AG08396 (cell line): ENCODE measurements at places on chromosomes 7 and 10.

DNA sequence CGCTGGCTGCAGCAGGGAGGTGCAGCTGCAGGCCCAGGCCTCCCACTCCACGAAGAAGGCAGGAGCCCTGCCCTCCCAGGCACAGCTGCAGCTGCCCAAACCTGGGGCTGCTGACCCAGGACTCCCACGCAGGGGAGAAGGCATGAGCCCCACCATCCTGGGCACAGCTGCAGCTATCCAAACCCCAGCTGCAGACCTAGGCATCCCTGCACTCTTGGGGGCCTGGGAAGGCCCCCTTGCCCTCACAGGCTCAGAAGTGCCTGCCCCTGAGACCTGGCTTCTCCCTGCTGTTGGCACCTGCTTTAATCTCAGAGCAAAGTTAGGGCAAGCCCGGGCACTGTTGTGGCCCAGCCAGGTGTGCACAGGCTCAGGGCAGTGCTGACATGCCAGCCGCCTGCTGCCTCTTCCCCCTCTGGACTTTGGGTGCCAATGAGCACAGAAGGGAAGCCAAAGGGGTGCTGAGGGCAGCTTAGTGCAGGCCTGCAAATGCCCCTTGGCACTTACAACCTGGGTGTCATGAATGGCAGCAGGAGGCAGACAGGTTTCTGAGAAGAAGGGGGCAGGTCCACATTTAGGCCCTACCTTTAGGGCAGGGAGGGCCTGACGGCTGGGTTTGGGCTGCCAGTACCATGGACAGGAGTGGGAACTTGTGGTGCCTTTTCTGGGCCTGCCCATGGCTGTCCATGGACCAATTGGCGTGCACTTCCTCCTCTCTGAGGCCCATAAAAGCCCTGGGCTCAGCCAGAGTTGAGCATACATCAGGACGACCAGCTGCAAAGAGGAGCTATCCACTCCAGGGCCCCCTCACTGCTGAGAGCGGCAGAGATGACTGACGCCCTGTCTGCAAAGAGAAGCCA, 31.1 kb downstream of the CRTAC1 start:
- no peak for DNase-seq

GRCh38 chr10:58180666-58181065, 87.0 kb downstream of the IPMK start:
- no peak for DNase-seq

DNA sequence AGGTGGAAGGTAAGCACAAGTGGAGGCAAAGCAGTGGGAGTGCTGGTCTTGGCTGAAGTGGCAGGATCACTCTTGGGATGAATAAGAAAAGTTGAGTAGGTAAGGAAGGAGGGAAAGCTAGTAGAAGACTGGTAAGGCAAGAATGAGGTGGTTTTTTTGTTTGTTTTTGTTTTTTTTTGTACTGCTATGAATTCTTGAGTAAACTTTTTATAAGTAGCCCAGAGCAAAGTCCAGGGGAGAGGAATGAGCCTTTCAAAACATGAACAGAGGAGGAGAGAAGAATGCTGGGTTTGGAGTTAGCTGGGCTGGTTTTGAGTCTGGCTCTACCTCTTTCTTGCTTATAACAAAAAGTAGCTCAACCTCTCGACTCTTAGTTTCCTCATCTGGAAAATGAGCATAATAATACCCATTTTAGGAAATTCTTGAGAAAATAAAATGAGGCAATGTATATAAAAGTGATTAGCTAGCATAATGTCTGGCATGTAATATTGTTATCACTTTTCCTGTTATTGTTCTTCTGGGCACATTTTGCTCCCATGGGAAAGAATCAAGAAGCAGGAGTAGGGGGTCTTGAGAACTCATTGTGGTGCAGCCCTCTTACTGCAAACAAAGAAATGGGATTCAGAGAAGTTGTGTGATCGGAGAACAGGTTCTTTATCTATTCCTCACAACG, 24.1 kb upstream of the LRRC17 start:
- DNase-seq, result no peak

GRCh38 chr7:151429237-151429559, 10.7 kb downstream of the CRYGN start:
- DNase-seq, result no peak

DNA sequence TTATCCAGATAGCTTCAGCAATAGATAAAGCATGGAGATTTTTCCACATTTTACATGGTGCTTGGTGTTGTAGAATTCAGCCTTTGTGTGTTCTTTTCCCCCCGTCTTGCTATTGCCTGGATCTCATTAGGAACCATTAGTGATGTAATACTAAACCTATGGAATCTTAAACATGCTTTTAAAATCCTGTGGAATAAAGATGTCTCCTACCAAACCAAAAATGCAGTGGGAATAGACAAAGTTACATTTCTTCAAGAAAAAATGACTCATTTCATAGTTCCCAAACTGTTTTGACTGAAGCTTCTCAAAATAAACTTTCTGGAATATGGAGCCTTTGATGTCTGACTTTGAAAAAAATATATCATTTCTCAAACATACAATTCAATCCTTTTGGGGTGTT, 44.0 kb downstream of the CALD1 start:
- DNase-seq, result no peak

DNA sequence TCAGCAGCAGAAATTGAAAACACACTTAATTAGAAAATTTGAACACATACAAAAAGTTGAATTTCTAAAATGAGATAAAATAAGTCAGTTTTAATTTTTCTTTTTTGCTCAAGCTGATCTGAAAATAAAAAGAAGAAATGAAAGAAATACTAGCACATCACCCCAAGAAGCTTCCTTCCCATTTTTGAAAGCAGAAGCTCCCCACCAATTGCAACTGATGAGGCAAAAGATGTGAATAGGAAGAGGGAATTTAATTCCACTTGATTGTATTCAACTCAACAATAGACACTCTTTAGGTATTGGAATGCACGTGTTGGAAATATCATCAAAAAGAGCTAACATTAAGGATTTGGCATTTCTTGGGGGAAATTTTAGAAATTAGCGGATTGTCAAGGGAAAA, 175.8 kb downstream of the TRIL start:
- no peak for DNase-seq
